ENCODE measurements at places on chromosomes 6 and 20.

- DNase-seq: no peak
These were observed 15.9 kb upstream of the ITPR3 start for GRCh38 chr6:33604941-33605854.

DNA sequence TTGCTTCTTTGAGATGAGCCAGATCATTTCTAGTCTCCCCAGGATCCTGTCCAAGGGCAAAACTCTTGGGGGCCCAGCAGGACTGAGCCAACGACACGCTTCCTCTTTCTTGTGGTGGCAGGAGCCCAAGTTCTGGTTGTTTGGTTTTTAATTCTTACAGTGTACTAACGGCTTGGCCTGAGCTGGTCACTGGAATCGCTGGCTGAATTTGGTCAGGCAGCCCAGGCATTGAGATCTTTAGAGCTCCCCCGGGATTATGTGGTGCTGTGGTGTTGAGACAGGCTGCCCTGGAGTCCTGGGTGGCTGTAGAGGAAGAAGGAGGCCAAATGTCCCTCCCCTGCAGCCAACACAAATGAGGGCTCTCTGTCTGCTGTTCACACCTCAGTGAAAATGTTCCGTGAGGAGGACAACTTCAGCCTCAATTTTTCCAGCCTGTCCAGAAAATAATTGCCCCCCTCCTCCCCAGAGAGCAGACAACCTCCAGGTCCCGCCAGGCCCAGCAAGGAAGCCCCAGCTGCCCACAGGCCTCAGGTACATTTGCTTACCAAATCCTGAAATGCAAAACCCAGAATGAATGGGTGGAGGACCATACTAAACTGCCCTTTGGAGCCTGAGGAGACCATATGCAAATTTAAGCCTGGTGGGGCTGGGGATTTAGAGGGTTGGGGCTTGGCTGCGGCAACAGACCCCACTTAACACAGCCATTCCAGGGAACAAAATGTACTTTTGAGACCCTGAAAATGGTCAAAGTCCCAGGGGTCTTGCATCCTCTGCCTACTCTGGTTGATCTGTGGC is 23.6 kb downstream of the BNIP5 start:
- peak; percentile 21 for DNase-seq

GRCh38 chr6:114452785-114453401 is 110.1 kb upstream of the HS3ST5 start:
- no peak for DNase-seq

- DNase-seq: no peak
These were observed 59.6 kb upstream of the DDR1 start for GRCh38 chr6:30824698-30825097.

DNA sequence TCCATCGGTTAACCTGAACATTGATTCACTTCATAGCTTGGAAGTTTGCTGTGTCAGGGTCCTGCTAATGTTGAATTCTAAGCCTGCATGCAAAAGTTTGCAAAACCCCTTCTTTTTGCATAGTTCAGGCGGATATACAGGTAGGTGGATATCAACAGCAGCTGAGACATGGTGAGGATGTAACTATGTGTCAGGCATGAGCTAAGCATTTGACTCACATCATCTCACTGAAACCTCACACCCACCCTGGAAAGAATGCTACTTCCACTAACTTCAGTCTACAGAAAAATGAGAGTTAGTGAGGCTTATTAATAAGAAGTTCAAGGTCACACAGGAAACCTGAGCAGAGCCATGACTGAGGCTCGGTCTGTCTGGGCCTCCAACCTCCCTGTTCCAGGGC is 276.9 kb downstream of the BMP7 start:
- no peak for DNase-seq

GRCh38 chr6:146770965-146771735 is 172.4 kb downstream of the ADGB start:
- no peak for DNase-seq

GRCh38 chr6:11432091-11432490 is 105.5 kb upstream of the TMEM170B start:
- DNase-seq: no peak

DNA sequence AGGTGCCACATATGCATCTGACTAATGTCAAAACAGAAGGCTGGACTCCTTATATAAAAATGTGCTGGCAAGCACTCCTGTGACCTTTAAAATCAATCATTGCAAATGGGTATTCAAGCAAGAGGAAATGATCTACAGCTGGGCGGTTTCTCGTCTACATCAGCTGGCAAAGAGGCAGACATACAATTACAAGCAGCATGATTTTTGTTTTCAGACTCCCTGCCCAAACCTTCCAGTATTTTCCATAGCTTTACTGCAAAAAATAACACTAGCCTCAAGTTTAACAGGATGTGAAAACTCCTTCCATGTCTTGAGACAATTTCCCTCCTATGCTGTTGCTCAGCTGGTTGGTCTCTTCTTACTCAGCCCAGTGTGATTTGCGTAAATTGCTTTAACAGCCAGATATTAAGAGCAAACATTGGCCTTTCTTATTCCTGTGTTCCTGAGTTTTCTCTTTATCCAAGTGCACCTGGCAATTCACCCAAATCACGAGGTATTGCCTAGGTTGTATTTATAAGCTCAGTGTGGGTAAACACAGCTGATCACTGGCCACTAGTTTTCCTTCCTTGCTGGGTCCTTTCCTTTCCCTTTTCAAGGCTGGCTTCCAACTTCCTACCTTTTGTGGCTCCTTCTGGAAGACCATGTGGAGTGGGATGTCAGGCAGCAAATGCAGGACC is 130.4 kb downstream of the MOXD1 start:
- no peak for DNase-seq
